ENCODE measurements at places on chromosomes 6 and 20.

GRCh38 chr6:166477647-166478365 is 95.1 kb upstream of the MPC1 start:
- DNase-seq: no peak

- no peak for DNase-seq
These were observed 48.4 kb upstream of the CDYL start for GRCh38 chr6:4727671-4728435.

DNA sequence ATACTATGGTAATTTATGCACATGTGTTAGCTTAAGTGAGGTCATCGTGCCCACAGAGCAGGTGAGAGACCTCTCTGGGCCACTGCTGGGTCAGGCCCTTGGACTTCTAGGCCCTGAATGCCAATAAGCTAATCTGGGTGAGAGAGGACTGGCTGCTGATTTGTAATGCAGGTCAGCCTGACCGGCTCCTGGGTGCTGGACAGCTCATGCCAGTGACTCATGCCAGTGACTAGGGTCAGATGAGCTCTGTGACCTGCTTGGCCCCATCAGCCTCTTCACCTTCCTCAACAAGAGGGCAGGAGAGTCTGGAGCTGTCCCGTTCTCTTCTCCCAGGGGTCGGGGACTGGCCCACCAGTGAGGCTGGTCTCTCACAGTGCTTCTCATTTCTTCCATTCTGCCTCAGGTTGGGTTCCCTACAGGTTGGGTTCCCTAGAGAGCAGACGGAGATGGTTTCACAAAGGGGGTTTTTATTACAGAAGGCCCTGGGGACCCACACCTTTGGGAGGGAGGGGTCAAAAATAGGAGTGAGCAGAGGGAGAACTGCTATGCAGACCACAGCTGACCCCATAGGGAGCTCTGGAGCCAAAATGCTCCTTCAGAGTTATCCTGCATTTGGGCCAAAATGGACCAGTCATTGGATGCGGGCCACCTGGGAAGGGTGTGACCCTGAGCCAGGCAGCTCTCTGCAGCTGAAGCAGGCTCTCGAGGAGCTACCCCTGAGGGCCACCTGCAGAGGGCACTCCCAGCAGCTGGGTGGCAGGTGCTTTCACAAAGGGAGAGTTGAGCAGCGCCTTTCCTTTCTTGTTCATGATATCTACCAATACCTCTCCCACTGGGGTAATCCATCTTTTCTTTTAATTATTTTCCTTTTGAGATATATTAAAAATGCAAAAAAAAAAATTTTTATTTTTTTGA is 2.2 kb upstream of the OXT start:
- DNase-seq: no peak

DNA sequence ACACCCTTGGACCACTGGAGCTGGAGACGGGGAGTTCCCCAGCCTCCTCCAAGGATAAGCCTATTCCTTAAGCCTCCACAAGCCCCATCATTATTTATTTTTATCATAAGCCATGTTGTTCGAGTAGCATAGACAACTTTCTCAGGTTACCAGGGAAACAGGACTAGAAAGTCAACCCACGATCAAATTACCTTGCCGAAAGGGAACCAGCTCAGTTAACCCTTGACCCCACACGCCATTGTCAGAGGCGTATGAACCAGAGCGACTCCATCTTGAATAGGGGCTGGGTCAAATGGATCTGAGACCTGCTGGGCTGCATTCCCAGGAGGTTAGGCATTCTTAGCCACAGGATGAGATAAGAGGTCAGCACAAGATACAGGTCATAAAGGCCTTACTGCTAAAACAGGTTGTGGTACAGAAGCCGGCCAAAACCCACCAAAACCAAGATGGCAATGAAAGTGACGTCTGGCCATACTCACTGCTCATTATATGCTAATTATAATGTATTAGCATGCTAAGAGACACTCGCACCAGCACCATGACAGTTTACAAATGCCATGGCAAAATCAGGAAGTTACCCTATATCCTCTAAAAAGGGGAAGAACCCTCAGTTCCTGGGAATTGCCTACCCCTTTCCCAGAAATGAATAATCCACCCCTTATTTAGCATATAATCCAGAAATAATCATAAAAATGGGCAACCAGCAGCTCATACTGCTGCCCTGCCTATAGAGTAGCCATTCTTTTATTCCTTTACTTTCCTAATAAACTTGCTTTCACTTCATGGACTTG is 22.4 kb downstream of the SYNJ2 start:
- DNase-seq: no peak

DNA sequence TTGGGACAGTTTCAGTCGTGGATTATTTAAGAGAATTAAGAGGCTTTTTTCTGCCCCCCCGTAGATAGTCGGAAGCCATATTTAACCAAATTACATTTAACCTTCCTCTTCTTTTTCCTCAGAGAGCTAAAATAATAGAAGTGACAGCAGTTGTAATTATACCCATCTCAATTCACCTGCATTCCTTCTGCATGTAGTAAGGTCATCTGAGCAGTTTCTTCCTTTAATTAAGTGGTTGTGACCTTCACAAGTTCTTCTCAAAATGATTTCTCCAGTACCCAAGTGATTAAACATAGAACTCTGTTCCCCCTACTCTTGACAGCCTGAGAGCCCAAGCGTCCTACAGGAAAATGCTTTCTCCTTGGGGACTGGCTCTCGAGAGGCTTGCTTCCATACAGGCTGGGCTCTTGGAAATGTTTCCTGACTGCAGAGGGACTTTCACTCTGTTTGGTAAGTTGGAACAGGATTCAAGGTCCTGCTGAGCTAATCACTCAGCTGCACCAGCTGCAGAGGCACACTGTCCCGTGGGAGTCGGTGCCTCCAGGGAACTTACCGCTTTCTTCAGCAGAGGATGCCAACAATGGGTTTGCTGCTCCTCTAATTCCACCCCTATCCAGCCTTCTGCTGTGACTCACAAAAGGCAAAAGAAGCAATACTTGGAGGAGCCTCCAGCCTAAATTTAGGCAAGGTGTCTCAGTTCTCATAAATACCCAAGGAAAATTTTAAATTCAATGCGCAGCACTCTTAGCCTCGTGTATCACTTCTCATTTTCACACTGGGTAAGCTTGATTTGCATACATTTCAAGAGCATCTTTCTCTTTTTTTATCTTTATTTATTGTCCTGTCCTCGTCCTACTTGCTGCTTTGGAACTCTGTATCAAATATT is 414.9 kb downstream of the KIF16B start:
- no peak for DNase-seq

GRCh38 chr20:62627901-62628612 is 14.2 kb upstream of the SLCO4A1 start:
- no peak for DNase-seq

- DNase-seq: no peak
These were observed 12.5 kb upstream of the RALGAPB start for GRCh38 chr20:38460040-38460623.

- no peak for DNase-seq
These were observed 952.9 kb upstream of the EPHA7 start for GRCh38 chr6:94372229-94372628.

GRCh38 chr6:38445336-38445735 is 194.4 kb downstream of the BTBD9 start:
- DNase-seq: no peak

GRCh38 chr20:50995506-50995905 is 27.4 kb downstream of the KCNG1 start:
- no peak for DNase-seq

GRCh38 chr6:20210158-20210557 is 2.1 kb downstream of the MBOAT1 start:
- DNase-seq: no peak

GRCh38 chr6:35311390-35312075 is 13.9 kb downstream of the DEF6 start:
- DNase-seq: no peak

GRCh38 chr20:46934746-46935287 is 40.2 kb downstream of the EYA2 start:
- DNase-seq: no peak

DNA sequence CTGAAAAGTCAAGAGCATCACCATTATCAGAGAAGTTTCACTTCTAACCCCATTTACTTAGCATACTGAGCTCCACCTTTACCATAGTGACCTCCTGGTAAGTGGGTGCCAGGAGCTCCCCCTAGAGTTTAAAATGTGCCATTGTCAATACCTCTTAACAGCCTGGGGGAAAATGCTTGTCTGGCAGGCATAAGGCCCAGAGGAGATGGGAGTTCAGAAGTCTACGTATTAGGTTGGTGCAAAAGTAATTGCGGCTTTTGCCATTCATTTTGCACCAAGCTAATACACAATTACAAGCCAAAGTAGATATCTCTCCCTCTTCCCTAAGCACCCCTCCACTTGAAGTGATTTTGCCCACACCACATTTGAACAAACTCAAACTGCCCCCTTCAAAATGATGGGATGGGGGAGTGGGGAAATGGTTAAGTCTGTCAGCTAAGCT is 919.0 kb downstream of the KIF16B start:
- DNase-seq: no peak

- no peak for DNase-seq
These were observed 131.2 kb upstream of the CLDN20 start for GRCh38 chr6:155132617-155133016.

DNA sequence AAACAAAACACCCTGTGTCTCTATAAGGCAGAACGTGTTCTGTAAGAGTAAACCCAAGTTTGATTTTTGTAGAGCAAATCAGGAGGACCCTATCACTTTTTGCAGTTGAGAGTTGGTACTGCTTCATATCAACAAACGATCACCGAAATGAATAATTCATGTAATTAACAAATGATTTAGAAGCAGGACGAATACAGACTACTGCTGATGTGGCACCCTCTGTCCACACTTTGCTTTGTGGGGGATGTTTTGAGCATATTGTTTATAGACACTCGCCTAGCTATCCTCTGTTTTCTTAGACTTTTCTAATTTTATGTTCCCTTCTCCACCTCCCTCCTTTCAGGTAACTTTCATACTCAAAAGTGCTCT is 1.5 kb downstream of the CD2AP start:
- no peak for DNase-seq

DNA sequence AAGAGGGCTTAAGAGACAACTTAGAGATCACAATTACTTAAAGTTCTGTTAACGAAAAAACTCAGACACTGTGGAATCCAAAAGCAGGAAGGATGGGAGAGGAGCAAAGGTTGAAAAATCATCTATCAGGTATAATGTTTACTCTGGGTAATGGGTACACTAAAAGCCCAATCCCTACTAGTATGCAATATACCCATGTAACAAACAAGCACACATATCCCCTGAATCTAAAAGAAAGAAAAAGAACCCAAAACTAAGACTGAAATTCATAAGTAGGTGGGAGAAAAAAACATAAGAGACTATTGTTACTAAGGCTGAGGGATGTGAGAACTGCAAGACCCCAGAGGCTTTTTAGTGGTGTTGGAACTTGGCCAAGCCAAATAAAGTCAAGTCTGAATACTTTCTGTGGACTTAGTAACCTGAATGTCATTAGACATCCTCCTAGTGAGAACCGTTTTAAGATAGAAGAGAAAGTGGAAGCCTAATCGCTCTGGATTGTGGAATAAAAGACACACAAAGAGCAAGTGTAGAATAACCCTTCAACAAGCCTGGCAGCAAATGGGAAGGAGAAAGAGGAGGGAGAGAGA is 189.4 kb upstream of the RNF217 start:
- no peak for DNase-seq

DNA sequence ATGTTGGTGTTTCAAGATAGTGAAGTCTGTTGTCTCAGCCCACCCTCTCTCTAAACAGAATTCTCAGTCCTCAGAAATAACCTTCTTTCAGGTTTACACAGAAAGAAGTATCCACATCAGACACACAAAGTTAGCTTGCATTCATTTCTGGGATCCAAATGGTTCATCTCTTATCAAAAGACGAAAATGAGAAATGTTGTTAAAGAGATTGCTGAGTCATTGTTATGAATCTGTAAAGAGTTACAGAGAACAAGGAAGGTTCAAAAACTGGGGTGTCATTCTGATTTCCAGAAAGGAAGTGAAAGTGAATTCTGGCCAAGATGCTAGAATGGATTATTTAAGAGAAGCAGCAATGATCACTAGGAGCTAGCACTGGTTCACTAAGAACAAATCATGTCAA is 90.5 kb upstream of the ATXN1 start:
- no peak for DNase-seq

- DNase-seq: no peak
These were observed 157.2 kb upstream of the CARMIL1 start for GRCh38 chr6:25122001-25122400.

All from stimulated activated CD4-positive, alpha-beta T cell treated with anti-CD3 and anti-CD28 coated beads, TNF-alpha, amount 100 ng/mL, for 4 hours (primary cell).